Activated CD8-positive, alpha-beta T cell treated with anti-CD3 and anti-CD28 coated beads, Interleukin-2, amount 10 ng/mL, durations not matched to agents 7 days and 5 days (primary cell): ENCODE measurements at places on chromosomes 5 and 9. TPM values are rescaled to one million over a fixed set of nuclear protein-coding genes. Genes with fewer than 3 reads are reported as not detected.

PRRT1B gene
- total RNA-seq = not detected

CDHR2 gene
- 2.2 TPM for total RNA-seq

DMRT2 gene
- total RNA-seq = not detected

PCDHGA5 gene
- total RNA-seq = 0.11 TPM

NINJ1 gene
- total RNA-seq = 20.8 TPM

BSPRY gene
- 4.4 TPM for total RNA-seq

NKD2 gene
- total RNA-seq = 1.3 TPM

SIL1 gene
- total RNA-seq = 15.6 TPM

CTXN3 gene
- not detected for total RNA-seq

SH2D3C gene
- 75.6 TPM for total RNA-seq

AGPAT2 gene
- total RNA-seq = 32.7 TPM

HACD4 gene
- total RNA-seq = 13.9 TPM

SLC35D2 gene
- total RNA-seq = 4.3 TPM
